ENCODE measurements at places on chromosomes 1 and 21.

GRCh38 chr1:16727190-16728111 lies 12.9 kb upstream of the RNU1-4 start:
- peak; percentile 74 for DNase-seq

DNA sequence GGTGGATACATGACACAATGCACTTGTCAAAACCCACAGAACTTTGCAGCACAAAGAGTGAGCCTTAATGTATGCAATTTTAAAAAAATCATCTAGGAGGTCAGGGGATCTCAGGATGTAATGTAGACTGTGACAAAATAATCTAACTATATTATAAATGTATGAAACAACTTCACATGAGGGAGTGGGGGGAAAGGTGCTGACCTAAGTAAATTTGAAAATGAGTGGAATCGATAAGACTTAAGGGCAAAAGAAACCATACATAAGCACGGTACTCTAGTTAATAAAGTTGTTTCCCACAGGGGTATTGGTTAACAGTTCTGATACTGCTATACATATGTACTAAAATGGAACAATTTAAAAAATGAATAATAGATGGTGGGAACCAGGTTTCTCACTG lies 64.7 kb downstream of the PRPF38A start:
- DNase-seq = no peak

- DNase-seq = no peak
Measured at GRCh38 chr1:76240316-76240715, 165.8 kb downstream of the ST6GALNAC3 start.

DNA sequence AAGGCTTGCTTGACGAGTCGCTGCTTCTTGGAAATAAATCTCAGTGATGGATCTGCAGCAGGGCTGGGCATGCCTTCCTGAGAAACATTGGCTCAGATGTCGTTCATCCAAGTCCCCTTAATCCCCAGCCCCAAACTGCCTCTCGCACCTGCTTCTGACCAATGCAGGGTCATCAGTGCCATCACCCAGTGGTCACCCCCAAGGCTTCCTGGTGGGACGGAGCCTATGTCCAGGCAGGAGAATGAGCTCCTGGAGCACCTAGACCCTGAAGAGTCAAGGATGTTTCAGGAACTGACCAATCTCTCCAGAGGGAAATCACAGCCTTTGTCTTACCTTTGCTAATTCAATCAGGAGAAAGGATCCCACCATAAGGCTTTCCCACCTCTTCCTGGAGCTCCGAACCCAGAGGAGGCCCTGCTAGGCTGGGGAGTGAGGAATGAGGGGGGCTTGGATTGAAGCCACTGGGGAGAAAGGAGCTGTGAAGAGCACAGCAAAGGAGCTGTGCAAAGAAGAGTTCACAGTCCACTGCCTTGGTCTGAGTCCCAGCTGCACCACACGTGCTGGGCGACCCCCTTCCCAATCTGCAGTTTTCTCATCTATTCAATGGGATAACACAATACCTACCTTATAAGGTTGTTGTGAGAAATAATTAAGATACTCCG lies 416.1 kb downstream of the NPHP4 start:
- DNase-seq = no peak

GRCh38 chr1:109161858-109162606 lies 48.1 kb downstream of the ELAPOR1 start:
- DNase-seq = peak; percentile 7

- no peak for DNase-seq
Measured at GRCh38 chr1:208149776-208150514, 94.2 kb downstream of the PLXNA2 start.

GRCh38 chr1:206658264-206658980 lies 23.1 kb downstream of the DYRK3 start:
- DNase-seq = no peak

- no peak for DNase-seq
Measured at GRCh38 chr1:57165546-57165945, 199.7 kb upstream of the C8B start.

- DNase-seq = peak; percentile 18
Measured at GRCh38 chr1:23098463-23099170, 70.0 kb downstream of the LUZP1 start.

DNA sequence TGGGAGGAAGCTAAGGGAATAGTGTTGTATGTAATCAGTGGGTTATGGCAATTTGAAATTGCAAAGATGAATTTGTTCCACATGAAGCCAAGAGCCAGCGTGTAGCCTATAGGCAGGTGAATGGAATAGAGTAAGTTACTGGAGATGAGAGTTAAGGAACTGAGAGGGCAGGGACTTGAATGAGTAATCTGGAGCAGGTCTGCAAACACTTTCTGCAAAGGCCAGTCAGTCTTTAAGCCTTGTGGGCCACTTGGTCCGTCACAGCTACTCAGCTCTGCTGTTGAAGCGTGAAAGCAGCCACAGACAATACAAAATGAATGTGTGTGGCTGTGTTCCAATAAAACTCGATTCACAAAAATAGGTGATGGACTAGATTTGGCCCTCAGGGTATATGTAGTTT lies 29.2 kb downstream of the SZT2 start:
- DNase-seq = no peak

DNA sequence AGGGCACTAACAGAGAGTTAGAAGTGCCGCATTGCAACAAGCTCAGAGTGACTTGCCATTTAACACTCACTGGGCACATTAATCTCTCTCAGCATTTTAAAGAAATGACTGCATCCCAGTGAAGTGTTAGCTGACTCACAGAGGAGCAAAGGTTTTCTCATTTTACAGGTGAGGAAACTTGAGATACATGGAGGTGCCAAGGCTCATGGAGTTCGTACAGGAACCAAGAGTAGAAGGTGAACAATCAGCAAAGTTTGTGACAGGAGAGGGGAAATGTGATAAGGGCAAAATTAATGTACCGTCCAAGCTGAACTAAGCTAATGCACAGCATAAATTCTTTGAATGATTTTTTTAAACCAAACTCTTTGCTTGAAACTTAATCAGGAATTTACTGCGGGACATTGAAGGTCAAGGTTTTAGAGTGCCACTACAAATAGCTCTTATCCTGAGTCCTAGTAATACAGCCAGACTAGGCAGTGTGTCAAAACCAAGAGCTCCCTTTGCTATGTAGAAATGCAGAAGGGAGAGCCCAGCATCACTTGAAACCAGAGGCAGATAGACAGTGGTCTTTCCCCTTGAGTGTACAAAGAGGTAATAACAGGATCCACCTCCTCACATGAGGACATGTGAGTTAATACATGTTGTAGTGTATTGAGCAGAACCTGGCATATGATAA lies 22.4 kb upstream of the NTPCR start:
- no peak for DNase-seq

GRCh38 chr21:14773777-14774345 lies 227.7 kb upstream of the SAMSN1 start:
- DNase-seq = no peak

GRCh38 chr1:226646026-226646869 lies 92.8 kb downstream of the ITPKB start:
- DNase-seq = no peak

- peak; percentile 48 for DNase-seq
Measured at GRCh38 chr1:91404151-91405012, at the start of gene HFM1. TSS of gene HFM1 (minus strand) at chr1:91404837. CDS start at chr1:91401082, 3,755 bp downstream.

DNA sequence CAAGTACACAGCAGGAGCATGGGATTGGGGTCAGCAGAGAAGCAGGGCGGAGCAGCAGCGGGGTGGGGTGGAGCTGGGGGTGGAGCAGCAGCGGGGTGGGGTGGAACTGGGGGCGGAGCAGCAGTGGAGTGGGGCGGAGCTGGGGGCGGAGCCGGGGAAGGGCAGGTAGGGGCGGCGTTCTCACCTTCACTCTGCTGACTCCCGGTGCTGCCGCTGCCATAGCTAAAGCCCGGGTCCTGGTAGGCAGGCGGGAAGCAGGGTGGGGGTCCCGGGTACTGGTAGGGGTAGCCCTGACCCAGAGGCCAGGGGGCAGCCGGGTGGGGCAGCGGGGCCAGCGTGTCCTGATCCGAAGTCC lies 6.7 kb downstream of the TAS1R3 start:
- DNase-seq = no peak

DNA sequence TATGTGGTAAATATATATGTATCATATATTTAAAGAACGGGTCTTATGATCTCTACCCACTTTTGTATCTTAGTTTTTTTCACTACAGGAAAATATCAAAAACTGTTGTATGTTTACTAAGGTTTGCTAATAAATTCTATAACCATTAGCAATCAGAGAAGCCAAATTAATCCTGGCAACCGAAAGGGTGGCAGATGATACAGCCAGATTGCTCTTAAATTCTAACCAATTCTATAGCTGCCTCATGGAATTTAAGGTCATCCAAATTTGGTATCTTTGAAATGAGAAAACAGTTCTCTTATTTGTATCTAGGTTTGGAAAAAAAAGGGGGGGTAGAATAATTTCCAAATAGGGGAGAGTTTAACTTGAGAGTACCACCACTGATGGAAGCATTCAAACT lies 591.2 kb downstream of the SMYD3 start:
- DNase-seq = no peak

- no peak for DNase-seq
Measured at GRCh38 chr1:184416481-184416880, 29.7 kb downstream of the C1orf21 start.

DNA sequence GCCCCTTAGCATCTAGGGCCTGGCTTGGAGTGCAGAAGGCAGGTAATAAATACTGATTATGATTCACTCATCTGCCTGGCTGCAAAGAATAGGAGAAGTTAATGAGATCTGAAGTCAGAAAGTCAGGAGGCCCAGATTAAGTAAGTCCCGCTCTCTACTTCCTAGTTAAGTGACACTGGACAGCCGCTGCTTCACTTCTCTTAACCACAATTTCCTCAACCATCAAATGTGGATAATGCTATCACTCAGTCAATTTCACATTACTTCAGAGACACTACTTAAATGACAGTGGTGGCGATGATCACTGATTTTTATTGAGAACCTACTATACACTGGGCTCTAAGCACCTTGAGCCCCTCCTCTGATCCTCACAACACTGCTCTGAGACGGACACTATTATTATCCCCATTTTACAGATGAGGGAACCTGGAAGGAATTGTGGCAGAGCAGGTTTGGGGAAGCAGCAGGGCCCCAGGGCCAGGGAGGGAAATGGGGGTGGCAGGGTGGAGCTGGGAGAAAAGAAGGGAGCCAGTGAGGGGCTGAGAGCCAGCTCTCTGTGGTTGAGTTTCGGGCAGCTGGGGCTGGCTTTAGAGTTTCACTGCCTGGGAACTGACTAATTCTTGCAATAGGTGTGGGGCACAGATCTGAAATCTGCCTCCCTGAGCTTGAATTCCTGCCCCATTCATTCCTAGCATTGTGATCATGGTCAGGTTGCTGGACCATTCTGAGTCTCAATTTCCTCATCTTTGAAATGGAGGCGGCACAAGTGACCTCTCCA lies 2.4 kb upstream of the E2F2 start:
- DNase-seq = no peak
